Stimulated activated CD8-positive, alpha-beta memory T cell treated with anti-CD3 and anti-CD28 coated beads, Interleukin-4, amount 100 ng/mL, for 1 hour (primary cell): ENCODE measurements at places on chromosomes 3 and 15.

- no peak for DNase-seq
Observed at GRCh38 chr3:3280396-3280795, 100.9 kb upstream of the CRBN start.

DNA sequence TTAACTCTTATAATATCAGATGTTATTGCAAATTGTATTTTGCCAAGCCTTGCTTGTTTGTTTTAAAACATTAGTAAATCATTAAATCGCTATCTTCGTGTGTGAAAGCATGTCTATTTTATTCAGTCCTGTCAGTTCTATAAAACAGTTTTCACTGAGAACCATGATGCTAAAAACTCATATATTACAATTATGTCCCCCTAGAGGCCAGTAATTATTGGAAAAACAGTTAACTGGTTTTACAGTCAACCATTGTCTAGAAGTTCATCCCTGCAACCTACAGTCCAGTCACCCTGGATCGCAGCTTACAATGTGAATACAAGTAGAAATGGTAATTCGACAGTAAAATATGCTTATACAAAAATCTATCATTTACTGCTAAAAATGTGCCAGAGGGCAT lies 311.5 kb upstream of the ROBO2 start:
- DNase-seq = no peak

DNA sequence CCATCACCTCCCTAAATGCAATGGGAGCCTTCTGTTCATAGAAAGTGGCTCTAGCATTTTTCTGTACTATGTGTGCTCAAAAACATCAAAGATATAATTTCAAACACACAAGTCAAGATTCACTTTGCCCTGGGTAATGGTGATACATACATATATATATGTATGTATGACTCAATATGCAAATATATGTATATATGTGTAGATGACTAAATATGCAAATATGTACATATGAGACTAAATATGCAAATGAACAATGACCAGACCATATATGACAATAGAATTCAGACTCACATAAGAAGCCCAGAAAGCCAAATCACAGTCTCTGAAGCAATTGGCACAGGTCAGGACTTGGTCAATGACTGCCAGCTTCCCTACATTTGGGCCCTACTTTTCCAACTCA lies 36.9 kb upstream of the SNRK start:
- no peak for DNase-seq

GRCh38 chr3:182259579-182259978 lies 533.7 kb upstream of the ATP11B start:
- DNase-seq = no peak

- DNase-seq = no peak
Observed at GRCh38 chr15:73026511-73027054, 25.7 kb upstream of the NEO1 start.

GRCh38 chr3:44510000-44510368 lies 32.5 kb upstream of the ZNF445 start:
- DNase-seq = no peak

DNA sequence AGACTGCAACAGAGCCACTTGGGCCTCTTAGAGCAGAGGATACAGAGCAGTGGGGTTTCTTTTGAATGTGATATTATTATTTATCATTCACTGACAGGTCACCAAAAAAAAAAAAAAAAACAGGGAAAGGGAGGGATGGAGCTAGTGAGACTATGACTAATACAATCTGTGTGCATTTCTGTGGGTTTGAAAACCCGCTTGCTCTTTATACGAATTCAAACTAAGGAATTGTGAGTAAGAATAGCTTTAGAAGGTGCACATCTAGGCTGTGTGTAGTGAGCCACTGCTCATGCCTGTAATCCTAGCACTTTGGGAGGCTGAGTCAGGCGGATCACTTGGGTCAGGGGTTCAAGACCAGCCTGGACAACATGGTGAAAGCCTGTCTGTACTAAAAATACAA lies 186.6 kb upstream of the MANF start:
- no peak for DNase-seq

DNA sequence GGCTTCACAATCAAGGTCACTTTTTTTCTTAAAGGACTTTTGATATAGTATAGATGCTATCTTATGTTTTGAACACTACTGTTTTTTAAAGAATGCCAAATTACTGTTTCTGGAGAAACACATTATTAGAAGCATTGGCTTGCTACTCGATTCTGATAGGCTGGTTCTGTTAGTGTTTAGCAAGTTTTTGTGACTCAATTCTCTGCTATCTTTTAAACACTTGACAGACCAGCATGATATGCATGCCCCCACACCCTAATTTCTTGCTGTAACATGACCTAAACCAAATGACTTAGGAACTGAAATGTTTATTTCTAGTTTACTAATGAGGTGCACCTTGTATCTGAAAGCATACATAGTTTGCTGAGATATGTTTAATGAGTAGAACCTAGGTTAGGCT lies 5.5 kb upstream of the IL20RB start:
- DNase-seq = no peak

DNA sequence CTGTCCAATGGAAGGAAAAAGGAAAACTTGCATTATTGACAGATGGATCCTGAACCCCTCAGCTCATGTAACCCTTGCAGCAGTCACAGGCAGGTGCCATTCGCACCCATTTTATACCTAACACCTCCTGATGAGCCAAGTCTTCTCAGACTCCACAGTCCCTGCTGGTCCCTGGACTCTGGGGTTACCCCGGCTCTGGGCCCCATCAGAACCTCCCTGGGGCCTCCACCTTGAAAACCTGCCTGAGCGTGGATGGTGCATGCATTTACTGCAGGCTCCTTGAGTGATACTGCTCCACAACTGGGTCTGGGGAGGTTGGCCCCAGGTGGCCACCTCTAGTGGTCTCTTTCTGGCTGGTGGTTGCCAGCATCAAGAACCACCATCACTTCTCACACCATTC lies 15.9 kb upstream of the DOCK3 start:
- no peak for DNase-seq

GRCh38 chr3:33430571-33430970 lies 9.6 kb downstream of the UBP1 start:
- no peak for DNase-seq

DNA sequence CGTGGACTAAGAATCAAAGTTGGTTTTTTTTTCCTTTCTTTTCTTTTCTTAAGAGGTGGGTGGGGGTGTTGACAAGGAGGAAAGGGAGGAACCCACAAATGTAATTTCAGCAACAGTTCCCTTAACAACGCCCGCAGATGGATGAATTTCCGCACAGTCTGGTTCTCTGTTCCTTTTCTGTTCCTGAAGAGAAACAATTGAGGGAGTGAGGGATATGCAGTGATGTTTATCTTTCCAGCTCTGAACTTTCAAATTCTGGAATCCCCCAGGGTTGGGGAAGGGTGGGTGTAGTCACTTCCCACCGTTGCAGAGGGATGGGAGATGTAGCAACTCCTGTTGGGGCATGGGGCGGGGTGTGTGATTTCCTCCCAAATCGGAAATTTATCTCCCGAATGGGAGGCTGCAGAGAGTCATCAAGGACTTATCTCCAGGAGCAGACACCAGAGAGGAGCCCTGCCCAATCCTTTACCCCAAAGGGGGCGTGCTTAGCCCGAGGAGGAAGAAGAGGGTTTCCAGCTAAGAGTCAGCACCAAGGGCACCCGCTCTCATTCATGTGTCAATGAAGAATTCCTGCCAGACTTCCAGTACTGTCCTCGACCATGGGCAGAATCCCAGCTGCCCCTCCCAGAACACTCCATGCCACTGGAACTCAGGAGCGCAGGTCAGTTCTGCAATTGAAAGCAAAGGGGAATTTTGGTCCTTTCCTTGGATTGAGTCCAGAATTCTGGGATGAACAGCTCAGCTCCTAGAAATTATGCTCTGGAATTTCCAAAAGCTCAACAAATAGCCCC lies 35.0 kb upstream of the CFAP161 start:
- DNase-seq = no peak

GRCh38 chr15:86300390-86301125 lies 220.9 kb downstream of the AGBL1 start:
- DNase-seq = no peak

GRCh38 chr15:35548435-35548834 lies 2.5 kb upstream of the DPH6 start:
- DNase-seq = no peak

- no peak for DNase-seq
Observed at GRCh38 chr3:115825046-115825445, 201.7 kb downstream of the GAP43 start.

DNA sequence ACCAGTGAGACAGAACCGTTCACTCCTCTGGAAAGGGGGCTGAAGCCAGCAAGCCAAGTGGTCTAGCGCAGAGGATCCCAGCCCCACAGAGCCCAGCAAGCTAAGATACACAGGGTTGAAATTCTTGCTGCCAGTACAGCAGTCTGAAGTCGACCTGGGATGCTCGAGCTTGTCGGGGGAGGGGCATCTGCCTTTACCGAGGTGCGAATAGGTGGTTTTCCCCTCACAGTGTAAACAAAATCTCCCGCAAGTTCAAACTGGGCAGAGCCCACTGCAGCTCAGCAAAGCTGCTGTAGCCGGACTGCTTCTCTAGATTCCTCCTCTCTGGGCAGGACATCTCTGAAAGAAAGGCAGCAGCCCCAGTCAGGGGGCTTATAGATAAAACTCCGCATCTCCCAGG lies 11.4 kb downstream of the CEP97 start:
- no peak for DNase-seq

- DNase-seq = no peak
Observed at GRCh38 chr3:13873818-13874217, 6.1 kb downstream of the WNT7A start.

DNA sequence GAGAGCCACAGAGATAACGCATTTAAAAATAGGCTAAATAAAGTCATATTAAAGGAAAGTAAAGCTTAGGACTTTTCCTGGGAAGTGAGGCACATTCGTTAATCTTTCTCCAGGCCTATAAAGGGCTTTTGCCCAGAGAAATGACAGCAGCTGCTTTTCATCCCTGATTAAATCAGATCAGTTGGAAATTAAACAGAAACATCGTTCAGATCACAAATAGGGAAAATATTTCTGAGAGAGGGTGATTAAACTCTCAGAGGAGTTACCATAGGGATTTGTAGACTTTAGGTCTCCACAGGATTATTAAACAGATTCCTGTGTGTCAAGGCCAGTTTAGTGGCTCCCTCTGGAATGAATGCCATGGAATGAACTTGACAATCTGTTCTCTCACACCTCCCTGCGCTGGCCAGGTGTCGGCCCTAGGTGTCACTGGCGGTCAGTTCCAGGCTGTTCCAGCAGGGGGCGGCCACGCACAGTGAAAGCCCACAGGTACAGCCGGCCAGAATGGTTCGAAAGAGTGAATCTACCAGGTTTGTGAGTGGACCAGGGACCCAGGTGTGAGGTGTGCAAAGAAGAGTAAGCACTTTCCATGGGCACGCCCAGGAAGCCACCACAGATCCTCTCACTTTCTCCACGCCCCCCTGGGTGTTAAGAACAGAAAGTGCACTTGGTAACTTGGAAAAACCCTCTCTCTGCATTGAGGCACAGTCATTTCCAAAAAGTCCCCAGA lies 253.0 kb upstream of the RASGRP1 start:
- DNase-seq = peak; percentile 61

DNA sequence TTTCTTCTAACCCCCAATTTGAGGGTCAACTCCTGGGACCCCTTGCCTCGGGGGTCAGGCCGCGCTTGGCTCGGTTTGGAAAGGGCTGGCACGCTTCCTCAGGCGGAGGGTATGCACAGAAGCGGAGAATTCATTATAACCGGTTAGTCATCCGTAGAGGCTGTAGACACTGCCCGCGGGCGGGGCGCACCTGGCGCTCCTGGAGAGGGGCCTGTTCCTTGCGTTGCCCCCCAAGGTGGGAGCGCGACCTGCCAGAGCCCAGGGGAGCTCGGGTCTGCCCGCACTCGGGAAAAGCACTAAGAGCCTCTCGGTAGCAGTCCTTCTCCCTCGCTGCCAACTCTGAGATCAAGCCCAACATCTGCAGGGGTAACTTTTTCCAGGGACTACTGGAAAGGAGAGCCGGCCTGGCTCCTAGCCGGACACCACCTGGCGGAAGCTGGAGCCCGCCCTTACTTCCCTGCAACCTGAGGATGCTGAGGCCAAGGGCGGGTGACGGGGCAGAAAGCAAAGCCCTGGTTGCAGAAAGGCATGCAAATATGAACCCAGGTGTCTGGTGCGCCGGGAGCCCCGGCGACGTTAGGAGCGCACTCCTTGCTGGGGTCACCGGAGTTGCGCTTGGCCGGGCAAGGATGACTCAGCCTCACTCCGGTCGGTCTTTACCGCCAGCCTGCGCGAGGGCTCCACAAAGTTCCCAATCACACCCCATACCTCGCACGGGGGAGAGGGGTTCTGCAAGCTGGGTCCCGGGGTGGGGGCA lies 1.5 kb upstream of the CACNA2D3 start:
- no peak for DNase-seq

GRCh38 chr3:137771401-137772213 lies 7.5 kb downstream of the SOX14 start:
- DNase-seq = no peak

GRCh38 chr3:10666621-10667020 lies 149.4 kb upstream of the SLC6A11 start:
- DNase-seq = no peak
